ENCODE measurements at places on chromosomes 5 and 9.

- DNase-seq: no peak
Measured at GRCh38 chr5:170753311-170753710, 30.2 kb upstream of the GABRP start.

DNA sequence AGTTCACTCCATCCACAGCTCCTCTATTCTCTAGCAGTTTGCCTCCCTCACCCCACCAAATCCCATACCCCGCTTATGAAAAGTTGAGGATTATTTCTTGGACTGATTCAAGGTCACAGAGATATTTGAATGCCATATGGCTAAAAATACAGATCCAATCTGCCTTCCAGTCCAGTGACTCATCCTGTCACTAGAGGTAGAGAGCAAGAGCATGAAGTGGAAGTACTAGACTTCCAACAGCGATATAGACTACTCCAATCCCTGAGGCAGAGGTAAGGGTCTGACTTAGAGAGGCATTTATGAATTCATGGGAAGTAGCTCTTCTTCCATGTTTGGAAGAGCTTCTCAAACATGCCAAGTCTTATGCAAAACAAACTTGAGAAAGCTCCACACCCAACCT is 72.4 kb upstream of the CCL21 start:
- no peak for DNase-seq

DNA sequence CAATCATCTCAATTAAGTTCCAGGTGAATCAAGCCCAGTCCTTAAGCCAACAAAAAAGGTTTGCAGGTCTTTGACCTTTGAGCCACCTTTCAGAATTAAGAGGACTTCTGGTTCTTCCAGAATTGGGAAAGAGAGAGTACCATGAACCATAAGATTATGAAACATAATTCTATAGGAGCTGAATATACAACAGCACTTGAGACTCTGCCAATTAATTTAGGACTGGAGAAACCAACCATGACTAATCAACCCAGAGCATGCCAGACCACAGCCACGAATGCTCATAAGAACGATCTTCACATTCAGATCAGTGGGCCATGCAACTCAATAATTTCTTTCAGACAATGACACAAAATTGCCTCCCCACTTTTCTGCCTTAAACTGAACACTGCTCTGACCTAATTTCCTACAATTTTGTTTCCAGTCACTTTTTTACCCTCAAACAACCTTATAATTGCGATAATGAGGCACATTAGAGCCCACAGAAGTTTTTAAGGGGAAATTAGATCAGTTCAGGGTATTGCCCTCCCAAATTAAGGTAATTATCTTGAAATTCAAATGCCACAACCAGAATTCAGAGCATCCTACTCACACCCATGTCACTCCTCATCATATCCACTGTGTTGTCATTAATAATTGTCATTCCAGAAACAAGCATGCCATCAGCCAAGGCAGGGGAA is 213.4 kb downstream of the ATPSCKMT start:
- DNase-seq: no peak

- DNase-seq: no peak
Measured at GRCh38 chr5:32290922-32291321, 21.8 kb downstream of the MTMR12 start.

DNA sequence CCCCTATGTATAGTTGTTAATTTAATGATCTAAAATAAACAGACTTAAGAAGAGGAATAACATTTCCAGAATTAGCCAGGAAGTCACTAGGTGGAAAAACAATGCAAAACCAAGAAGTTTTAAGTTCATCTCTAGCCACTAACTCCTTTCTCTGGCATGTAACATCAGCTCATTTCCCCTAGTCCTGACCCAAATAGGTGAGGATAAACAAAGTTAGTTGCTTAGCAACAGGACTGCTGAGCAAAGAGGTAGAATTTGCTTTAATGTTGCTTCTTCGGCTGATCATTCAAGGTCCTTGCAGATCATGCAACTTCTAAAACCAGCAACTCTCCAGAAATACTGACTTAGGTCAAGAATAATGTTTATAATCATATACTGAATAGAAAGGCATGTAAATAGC is 675.8 kb downstream of the CETN3 start:
- no peak for DNase-seq

Measured in dorsolateral prefrontal cortex (tissue), 122 donors.